ENCODE measurements at places on chromosomes 11 and 22. TPM values are rescaled to one million over a fixed set of nuclear protein-coding genes. Genes with fewer than 3 reads are reported as not detected.

KIF18A gene
- polyA plus RNA-seq = 0.48 TPM

HTR3A gene
- 0.36 TPM for polyA plus RNA-seq

MMP11 gene
- 9.3 TPM for polyA plus RNA-seq

CD3G gene
- polyA plus RNA-seq = not detected

TMEM9B gene
- 59.7 TPM for polyA plus RNA-seq

ZNF280B gene
- 2.3 TPM for polyA plus RNA-seq

NLRP14 gene
- polyA plus RNA-seq = 0.48 TPM

IGF2 gene
- not detected for polyA plus RNA-seq

TRIM51 gene
- polyA plus RNA-seq = not detected

BUD13 gene
- polyA plus RNA-seq = 19.1 TPM

MYBPC3 gene
- not detected for polyA plus RNA-seq

MOV10L1 gene
- polyA plus RNA-seq = not detected

C11orf86 gene
- not detected for polyA plus RNA-seq

CNTF gene
- 2.3 TPM for polyA plus RNA-seq

ASCL3 gene
- not detected for polyA plus RNA-seq

OR51B2 gene
- not detected for polyA plus RNA-seq

SCGB2A2 gene
- not detected for polyA plus RNA-seq

SYNGR1 gene
- 68.4 TPM for polyA plus RNA-seq

DUSP8 gene
- 7.1 TPM for polyA plus RNA-seq

KIRREL3 gene
- 29.0 TPM for polyA plus RNA-seq

All from neural cell (in vitro differentiated cells).